Hypothalamus (tissue), 51 donors: ENCODE measurements at places on chromosomes 3 and 15.
A peak's percentile ranks its signal among the peaks of the same experiment; 100 is the strongest.

DNA sequence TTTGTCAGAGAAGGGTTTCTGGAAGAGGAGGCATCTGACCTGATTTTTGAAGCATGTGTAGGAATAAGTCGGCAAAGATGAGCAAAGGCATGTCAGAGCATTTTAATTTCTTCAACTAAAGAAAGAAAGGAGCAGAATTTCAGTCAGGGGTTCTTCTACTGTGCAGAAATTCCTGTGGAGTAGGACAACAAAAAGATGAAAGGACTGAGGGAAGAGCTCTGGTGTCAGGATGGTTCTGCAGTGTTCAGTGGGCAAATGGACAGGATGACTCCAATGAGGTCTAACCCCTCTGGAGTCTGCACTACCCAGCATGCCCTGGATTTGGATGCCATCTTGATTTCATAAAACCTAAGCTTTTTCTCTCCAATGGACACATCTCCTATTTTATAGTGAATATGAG, 47.7 kb upstream of the SIAH2 start:
- no peak for DNase-seq

DNA sequence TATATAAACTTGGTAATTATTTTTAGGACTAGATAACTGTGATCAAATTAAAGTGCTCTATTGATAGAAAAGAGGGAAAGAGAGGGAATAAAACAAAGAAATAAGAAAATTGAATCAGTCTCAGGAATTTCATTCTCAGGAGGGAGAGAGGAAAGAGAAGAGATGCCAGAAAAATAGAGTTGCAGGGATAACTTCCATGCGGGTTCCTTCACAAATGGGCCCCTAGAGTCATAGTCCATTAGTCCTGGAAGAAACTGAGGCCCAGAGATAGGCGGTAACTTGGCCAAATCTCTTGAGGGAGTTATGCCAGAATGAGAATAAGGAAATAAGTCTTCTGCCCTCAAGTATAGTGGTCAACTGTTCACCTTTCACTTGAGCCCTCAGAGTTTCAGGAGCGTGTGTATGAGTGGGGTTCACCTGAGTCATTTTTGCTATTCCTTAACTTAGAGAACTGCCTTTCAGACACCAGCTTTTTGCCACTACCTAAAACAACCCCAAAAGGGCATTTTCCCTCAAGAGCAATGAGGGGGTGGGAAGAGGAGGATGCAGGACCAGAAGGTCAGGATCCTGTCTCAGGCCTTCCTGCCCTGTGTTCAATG, 192.6 kb downstream of the MEX3B start:
- DNase-seq, result no peak

- DNase-seq, result no peak
Measured at GRCh38 chr15:93848490-93848889, 382.9 kb upstream of the MCTP2 start.

GRCh38 chr3:57572096-57572495, 16.0 kb downstream of the PDE12 start:
- DNase-seq, result no peak

- DNase-seq, result no peak
Measured at GRCh38 chr3:125179143-125179883, 33.2 kb downstream of the SLC12A8 start.

GRCh38 chr15:45184562-45185041, 3.2 kb downstream of the SHF start:
- no peak for DNase-seq

GRCh38 chr3:38453075-38453912, at the start of gene ACVR2B:
ACVR2B (plus strand) TSS chr3:38453890; CDS start chr3:38454323, 433 bp downstream.
- DNase-seq, result peak; percentile 88

DNA sequence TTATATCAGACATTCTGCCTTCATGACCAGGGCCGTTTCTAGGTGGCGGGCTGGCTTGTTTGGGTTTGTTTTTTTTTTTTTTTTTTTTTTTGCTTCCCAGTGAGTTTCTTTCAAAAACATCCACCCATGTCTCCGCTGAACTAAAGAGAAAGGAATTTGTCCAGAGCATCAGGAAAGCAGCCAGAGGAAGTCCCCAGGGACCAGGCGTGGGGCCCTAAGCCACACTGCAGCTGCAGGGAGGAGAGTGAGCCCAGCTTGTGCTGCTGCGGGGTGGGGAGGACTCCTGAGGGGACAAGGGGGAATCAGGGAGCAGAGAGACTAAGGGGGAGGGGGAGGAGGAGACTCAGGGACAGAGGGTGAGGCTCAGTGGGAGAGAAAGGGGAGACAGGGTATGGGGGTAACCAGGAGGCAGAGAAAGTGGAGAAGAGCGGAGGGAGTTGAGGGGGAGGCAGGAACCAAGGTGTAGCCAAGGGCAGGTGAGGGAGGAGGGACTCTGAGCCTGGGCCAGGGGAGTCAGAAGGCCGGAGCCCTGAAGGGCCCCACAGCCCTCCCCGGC, 49.5 kb downstream of the CYP11A1 start:
- DNase-seq, result no peak
